IPS DF 19.7 (cell line): ENCODE measurements at places on chromosomes 2 and 18.

GRCh38 chr2:37232131-37232933, 874 bp downstream of the NDUFAF7 start:
- DNase-seq: no peak

- no peak for DNase-seq
Observed at GRCh38 chr2:172930871-172931255, 144.8 kb upstream of the MAP3K20 start.

GRCh38 chr2:26530696-26531095, 52.8 kb upstream of the OTOF start:
- no peak for DNase-seq

DNA sequence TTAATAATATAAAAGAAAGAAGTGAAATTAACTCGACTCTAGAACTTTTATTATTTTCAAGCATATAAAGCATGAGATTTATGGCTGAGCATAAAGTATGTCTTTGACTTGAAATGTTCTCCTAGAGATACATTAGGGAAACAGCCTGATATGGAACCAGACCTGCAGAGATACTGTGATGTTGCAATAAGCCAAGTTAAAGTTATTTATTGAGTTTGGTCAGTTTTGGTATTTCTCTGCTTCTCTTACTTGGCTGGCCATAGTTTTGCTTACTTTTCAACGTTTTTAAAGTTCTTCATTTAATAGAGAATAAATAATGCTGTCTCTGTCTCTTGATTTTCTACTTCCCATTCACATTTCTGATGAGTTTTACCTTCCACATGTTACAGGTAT, 76.0 kb downstream of the GFPT1 start:
- DNase-seq: no peak

DNA sequence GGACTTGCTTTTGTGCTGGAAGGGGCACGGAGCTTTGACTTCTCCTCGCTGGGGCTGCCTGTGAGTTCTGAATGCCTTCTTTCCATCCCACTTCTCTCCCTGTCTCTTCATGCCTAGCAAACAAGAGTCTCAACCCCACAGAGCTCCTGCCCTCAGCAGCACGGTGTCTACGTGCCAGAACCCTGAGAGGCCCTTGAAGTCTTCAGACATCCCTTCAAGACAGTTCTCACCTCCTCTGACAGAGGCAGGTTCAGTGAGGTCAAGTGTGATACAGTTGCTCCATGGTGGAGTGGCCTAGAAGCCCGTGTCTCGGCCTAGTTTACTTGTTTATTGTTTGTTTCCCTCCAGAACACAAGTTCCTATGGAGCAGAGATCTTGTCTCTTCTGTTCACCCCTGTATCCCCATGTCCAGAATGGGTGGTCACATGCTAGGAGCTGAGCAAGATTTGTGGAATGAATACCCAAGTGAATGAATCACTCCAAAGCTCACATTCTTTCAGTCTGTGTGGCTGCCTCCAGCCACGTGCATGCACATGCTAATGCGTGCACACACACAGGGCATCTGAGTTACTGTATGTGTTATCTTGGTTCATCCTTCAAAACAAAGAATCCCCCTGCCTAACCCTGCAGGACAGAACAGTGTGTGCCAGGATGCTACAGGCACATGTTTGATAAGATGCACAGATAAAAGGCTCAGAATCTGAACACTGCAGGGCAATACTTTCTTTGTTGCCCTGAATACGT, 391.6 kb downstream of the NBAS start:
- DNase-seq: no peak

GRCh38 chr2:1656961-1657841, 87.1 kb downstream of the PXDN start:
- DNase-seq: no peak

GRCh38 chr2:130998561-130998960, 94.7 kb downstream of the FAM168B start:
- no peak for DNase-seq

- DNase-seq: no peak
Observed at GRCh38 chr2:216169087-216169486, 59.9 kb downstream of the XRCC5 start.

- DNase-seq: no peak
Observed at GRCh38 chr18:70645971-70646370, 357.1 kb downstream of the SOCS6 start.
